Activated CD8-positive, alpha-beta memory T cell treated with anti-CD3 and anti-CD28 coated beads for 4 hours (primary cell): ENCODE measurements at places on chromosomes 3 and 15.

DNA sequence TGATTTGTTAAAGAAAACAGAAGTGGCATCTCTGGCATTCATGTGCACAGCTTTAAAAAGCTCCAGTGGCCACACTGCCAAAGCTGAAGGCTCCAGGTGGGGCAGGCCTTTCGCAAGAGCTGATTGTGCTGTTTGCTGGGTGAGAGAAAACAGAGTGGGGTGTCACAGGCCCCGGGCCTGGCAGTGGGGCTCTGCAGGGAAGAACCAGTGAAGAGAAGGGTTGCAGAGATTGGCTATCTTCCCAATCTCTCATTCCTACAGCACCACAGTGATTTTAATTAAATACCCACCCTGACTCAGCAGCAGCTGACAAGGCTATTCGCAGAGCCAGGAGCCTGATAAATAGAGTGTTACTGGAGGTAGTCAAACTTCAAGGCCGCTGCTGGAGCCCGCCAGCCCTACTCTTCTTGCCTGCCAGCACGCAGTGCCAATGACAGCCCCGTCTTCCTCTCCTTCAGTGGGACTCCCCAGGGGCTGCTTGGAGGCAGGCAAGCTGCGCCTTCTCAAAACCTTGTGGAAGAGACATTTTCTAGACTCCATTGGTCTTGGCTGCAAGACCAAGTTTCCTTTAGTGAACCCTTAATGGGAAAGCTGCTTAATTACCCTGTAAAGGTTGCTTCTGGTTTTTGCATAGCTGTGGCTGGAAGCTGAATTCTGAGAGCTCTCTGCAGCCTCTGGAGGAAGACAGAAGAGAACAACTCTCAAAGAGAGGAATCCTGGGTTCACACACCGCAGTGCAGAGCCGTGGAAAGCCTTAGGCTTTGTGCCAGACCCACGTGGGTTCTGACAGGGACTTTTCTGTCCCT, 225.8 kb upstream of the SLCO3A1 start:
- no peak for DNase-seq

- no peak for DNase-seq
Measured at GRCh38 chr3:71681224-71681668, 44.0 kb downstream of the EIF4E3 start.

GRCh38 chr3:129992781-129993180, 18.3 kb downstream of the TRH start:
- no peak for DNase-seq

DNA sequence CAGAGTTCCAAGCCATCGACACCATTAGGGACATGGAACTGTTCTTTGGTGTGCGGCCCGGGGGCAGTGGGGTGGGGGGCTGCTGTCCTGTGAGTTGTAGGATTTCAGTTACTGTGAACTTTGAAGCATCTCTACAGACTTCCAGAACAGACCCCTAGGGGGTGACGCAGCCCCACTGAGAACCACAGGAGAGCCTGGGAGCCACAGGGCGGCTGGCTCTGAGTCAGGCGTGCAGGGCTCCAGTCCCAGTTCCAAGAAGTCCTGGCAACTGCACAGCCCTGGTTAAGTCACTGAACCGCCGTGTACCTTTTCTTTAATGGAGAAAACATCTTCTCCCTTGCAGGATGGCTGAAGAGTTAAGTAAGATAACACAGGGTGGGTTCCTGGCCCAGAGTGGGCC, 23.5 kb upstream of the LRTM1 start:
- DNase-seq: no peak

GRCh38 chr15:96361309-96362010, 31.0 kb downstream of the NR2F2 start:
- DNase-seq: no peak

DNA sequence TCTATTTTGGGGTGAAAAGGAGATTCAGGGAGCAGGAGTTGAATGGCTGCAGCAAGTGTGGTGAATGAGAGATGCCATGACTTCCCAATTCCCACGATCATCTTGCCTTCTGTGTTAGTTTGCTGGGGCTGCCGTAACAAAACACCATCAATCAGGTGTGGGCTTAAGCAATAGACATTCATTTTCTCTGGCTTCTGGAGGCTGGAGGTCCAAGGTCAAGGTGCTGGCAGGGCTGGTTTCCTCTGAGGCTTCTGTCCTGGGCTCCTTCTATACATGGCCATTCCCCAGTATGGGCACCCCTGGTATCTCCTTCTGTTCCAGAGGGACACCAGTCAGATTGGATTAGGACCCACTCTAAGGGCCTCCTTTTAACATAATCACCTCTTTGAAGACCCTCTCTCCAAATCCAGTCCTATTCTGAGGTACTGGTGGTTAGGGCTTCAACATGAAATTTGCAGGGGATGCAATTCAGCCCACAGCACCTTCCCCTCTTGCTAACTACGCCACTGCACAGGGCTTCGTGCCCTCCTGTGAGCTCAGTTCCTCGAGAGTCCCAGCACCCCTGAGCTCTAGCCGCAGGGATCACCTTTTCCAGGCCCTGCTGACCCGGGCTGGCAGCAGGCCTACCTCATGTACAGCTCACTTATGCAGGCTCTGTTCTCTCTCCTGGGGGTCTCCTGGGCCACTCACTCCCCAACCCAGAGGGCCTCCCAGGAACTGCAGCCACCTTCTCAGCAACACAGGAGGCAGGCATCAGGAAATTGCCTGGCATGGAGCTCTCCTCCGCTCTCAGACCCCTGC, 37.3 kb upstream of the SLC6A11 start:
- no peak for DNase-seq
